ENCODE measurements at places on chromosomes 7 and 10.

GRCh38 chr10:115649217-115649616, 556.1 kb downstream of the ATRNL1 start:
- no peak for DNase-seq

DNA sequence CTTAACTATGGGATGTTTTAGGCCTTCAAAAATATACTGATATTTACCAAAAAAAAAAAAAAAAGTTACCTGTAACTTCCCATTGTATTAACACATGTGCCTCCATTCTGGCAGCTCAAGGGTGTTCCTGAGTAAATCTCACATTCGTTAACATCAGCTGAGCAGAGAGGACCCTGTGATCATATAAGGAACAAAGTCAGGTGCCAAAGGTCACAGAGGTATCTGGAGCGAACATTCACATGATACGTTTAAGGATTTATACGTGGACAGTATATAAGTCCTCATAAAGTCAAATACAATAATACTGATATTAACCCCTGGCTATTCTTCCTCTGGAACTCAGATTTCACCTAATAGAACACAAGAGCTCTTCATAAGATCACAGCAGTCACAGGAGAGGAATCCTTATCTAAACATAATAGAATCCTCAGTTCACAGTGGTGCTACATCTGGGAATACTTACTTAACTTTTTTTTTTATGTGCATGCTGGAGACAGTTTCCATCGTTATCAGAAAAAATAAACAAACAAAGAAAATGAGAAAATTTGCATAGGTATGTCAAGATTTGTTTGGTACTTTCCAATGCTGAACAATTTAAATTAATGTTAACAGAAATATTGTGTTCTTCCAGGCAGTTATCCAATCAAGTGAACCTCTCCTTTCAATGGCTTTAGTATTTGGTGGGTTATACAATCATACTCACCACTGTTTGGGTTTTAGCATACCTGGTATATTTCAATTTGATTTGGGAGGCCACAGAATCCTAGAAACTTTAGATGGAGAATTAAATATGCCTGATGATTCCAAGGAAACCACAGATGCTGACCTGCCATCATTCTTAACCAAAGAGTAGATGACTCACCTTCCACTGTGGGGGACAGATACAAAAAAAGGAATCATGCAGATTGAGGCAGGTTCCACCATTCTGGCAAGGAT, 6.6 kb downstream of the CUBN start:
- no peak for DNase-seq

DNA sequence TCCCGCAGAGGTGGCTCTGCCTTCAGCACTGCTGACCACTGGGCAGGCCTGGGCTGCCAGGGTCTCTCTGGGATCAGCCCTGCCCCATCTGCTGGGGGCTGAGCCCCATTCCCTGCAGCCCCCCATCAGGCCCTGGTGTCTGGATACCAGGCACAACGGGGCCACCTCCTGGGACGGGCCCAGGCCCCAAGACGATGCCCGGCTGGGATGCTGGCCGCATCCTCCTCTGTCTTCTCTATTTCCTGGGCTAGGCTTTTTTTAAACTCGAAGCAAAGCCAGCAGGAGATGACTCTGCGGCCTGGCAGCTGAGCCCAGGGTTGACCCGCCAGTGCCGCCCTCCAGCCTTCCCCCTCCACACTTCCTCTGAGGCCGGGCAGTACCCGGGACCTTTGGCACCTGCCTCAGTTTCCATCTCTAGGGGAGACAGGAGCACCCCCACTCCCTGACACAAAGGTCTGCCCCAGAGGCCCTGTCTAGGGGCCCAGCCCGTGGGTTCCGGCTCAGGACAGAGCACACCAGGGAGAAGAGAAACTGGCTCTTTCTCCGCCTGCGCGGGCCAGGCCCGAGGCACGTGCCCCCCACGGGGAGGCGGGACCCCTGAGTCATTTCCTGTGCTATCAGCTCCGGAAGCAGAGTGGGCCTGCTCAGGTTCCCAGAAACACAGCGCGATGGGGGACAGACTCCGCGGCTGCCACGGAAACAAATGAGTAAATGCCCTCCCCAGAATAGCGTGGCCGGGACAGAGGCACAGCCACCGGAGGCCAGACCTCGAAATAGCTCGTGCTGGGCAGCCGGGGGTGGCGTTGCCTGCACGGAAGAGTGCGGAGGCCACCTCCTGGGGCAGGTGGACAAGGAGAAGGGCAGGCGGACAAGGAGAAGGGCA, 84.6 kb upstream of the PDGFA start:
- DNase-seq, result peak; percentile 86

DNA sequence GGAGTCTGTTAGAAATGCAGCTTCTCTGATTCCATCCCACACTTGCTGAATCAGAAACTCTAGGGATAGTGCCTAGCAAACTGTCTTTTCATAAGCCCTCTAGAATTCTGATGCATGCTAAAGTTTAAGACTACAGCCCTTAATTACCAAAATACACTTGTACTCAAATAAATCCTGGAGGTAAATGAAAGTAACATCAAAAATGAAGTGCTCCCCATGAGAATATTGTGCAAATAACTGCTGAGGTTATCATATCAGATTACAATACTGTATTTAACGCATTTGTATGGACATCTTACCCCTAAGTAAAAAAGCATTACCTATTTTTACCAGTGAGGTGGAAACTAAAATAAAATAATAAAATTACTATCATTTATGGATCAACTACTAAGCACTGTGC, 104.7 kb downstream of the CHCHD3 start:
- DNase-seq, result no peak

- peak; percentile 83 for DNase-seq
These were observed 1.0 kb downstream of the CDK6 start for GRCh38 chr7:92835261-92835850.

DNA sequence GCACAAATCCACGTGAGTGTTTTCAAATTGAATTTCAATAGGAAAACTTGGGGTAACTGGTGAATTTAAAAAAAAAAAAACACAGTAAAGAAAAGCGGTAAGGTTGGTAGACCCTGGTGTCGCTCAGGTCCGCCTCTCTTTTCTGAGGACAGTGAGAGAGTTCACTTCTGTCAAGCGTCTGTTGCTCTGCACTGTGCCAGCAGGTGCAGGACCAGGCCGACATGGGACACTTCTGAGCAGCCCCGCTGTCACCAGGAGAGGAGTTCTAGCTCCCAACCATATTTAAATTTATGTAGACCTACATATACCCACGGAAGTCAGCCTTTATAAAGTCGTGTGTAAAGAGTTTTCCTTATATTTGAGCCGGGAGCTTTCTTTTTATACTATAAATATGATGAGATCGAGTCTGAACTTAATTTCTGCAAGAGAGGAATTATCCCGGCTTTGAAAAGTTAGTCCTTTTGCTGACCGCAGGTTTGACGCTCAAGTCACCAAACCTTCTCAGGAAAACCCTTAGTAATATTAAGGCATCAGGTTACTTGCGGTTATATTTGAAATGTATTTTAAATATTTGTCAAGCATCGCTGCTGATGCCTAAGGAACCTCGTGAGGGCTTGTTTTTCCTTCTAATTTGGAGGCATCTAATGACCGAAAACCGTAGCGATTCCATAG, 531 bp downstream of the IKZF1 start:
- DNase-seq, result no peak

Measured in femur (tissue), 1 donor.